Spinal cord (tissue), 10 donors: ENCODE measurements at places on chromosomes 2 and 18. TPM values are rescaled to one million over a fixed set of nuclear protein-coding genes. Genes with fewer than 3 reads are reported as not detected.

G6PC2 gene
- not detected for total RNA-seq

LRATD1 gene
- total RNA-seq: 29.4 TPM

LAMA3 gene
- total RNA-seq: 10.4 TPM

GRCh38 chr2:1848599-1848995 lies 104.3 kb upstream of the PXDN start:
- H3K27me3 ChIP-seq: no peaks in the 10 kb centered on the region
- H3K4me3 ChIP-seq: no peak overlapping the region
- H3K36me3 ChIP-seq: peaks cover 27% of the 10 kb centered on the region
- no peak for DNase-seq
- H3K4me1 ChIP-seq: peaks cover 5% of the 10 kb centered on the region

DNA sequence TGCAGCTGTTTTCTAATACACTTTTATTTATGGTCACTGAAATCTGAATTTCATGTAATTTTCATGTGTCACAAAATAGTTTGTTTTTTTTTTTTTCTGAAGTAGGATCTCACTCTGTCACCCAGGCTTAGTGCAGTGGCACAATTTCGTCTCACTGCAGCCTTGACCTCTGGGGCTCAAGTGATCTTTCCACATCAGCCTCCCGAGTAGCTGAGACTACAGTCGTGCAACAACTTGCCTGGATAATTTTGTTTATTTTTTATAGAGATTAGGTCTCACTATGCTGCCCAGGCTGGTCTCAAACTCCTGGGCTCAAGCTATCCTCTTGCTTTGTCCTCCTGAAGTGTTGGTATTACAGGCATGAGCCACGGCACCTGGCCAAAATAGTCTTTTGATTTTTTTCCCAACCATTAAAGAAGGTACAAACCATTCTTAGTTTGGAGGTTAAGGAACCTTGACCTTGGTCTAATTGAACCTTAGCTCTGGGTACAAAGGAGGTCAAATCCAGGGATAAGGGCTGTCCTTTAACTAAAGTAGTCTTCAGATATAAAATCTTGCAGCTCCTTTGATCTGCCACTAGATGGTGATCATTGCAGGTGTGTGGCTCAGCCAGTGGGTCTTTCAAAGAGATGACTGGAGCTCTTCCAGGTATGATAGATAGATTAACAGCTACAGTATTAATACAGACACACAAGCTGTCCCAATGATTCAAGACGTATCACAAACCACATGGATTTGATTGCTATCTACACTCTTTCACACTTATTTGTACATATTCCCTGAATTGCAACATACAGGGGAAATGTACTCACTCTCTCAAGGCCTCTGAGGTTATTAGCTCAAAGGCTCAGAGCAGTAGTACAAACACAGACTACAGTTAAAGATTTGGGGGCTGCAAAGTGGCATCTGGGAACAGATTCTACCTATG lies 4.7 kb upstream of the KRCC1 start:
- no peak overlapping the region for H3K4me3 ChIP-seq
- H3K27ac ChIP-seq: no peak overlapping the region
- no peaks in the 10 kb centered on the region for H3K27me3 ChIP-seq
- no peak for DNase-seq
- H3K4me1 ChIP-seq: peaks cover 8% of the 10 kb centered on the region

SMYD1 gene
- total RNA-seq: 0.06 TPM

DNA sequence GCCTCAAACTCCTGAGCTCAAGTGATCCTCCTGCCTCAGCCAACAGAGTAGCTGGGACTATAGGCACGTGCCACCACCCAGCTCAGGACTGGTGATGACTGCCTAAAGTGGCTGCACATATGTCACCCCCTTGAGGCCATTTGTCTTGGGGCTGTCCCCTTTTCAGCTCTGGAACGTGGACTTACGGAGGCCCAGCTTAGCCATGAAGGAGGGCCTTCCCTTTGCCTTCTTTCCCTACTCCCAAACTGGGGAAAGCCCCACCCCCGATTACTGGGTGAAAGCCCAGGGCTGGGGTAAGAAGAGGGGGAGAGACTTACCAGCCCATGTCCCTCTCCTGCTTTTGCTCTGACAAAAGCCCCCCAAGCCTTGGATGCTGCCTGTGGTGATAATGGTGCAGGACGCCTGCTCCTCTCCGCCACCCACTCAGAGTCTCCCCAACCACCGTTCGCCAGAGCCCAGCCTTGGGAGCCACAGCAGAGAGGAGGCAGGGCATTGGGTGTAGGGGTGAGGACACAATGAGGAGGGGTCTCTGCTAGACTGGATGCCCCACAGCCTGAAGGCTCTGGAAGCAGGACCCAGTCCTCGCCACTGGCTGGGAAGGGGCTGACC lies 2.5 kb upstream of the DUSP2 start:
- peaks cover 5% of the 10 kb centered on the region for H3K36me3 ChIP-seq
- no peak overlapping the region for H3K27ac ChIP-seq
- no peak overlapping the region for H3K4me3 ChIP-seq
- DNase-seq: no peak
- H3K27me3 ChIP-seq: peaks cover 29% of the 10 kb centered on the region

GRCh38 chr2:118705032-118705431 lies 142.4 kb downstream of the EN1 start:
- H3K36me3 ChIP-seq: no peaks in the 10 kb centered on the region
- DNase-seq: no peak
- H3K27ac ChIP-seq: no peak overlapping the region
- H3K4me3 ChIP-seq: no peak overlapping the region
- no peaks in the 10 kb centered on the region for H3K4me1 ChIP-seq

SIX3 gene
- total RNA-seq: not detected

SCN7A gene
- total RNA-seq: 125 TPM

CD8A gene
- 1.4 TPM for total RNA-seq

DNA sequence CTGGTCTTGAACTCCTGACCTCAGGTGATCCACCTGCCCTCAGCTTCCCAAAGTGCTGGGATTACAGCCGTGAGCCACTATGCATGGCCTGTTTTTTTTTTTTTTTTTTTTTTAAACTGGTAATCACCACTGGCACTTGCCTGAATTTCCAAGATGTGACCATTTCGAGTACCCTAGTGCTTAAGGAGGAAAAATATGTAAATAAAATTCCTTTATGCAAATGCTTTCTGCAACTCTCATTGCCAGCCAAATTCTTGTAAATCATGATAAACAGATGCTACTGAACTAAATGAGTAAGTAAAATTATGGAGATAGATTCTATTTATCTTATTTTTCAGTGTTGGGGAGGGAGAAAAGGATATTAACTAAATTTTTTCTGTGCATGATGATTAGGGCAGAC lies 18.6 kb downstream of the CDCA7 start:
- H3K4me3 ChIP-seq: no peak overlapping the region
- no peaks in the 10 kb centered on the region for H3K27me3 ChIP-seq
- no peak for DNase-seq
- H3K27ac ChIP-seq: no peak overlapping the region
- no peaks in the 10 kb centered on the region for H3K4me1 ChIP-seq
- H3K36me3 ChIP-seq: no peaks in the 10 kb centered on the region

GPR155 gene
- 53.8 TPM for total RNA-seq

DNA sequence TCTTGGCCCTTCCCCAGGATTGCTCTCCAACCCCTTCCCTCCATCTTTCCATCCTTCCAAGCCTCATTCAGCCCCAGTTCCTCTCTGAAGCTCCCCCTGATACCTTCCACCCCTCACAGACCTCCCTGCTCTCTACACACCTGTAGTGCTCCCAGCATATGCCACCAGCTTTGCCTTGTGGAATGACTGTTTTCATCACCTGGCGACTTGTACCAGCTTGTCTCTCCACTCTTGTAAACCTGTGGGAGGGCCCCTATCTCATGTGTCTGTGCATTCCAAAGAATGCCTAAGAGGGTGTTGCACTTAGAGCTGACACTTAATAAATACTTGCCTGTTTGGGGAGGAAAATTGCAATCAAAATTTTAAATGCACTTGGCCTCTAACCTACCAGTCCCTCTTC lies 198.7 kb downstream of the BCL11A start:
- no peak for DNase-seq
- peaks cover 23% of the 10 kb centered on the region for H3K4me1 ChIP-seq
- H3K27ac ChIP-seq: no peak overlapping the region
- H3K4me3 ChIP-seq: no peak overlapping the region
- H3K27me3 ChIP-seq: peaks cover 2% of the 10 kb centered on the region

DNA sequence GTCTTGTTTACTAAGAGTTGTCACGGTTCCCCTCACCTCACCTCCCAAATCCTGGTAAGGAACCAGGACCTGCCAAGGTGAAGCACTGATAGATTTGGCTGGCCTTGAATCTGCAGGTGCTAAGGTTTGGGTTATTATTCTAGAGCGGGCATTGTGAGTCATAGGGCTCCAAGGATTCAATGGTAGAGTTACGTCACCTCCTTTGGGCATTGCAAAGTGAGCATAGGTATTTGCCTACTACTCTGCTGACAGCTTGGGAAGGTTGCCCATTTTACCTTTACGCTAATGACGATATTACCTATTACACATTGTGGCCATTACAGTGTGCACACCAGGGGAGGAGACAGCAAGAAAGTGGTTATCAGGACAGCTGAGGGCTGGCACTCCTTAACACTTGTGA lies 59.3 kb downstream of the SETBP1 start:
- H3K27me3 ChIP-seq: no peaks in the 10 kb centered on the region
- no peak overlapping the region for H3K4me3 ChIP-seq
- no peak overlapping the region for H3K27ac ChIP-seq

DNA sequence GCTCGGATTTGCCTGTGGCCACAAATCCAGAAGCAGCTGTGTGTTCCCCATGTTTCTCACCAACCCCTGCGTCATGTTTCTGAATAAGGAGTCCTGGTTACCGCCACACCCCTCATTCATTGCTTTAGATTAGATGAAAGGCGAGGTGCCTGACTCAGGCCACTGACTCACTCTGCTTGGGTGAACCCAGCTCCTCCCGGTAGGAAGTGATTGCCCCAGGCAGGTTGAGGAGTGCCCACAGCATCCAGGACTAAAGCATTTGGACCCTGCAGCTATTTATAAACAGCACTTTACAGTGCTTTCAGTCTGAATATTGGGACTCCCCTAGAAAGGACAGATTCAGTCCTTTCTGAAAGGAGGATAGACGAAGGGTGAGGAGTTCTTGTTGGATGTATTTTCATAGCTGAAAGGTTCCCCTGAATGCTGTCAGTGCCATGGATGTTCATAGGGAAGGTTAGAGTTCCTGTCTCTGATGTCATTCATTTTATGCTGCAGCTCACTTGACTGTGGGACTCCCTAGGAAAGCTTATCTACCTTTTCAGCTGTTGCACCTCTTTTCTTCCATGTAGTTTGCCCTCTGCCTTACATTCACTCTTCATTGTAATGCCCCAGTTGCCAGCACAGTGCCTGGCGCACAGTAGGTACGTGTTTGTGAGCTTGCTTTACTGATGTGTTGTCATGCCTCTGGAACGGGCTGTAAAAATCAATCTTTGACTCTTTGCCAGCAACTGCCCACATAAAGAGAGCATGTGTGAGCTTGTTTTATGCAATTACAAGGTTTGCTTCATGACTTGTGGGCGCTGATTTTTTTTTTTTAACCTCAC lies 14.9 kb downstream of the ITGA6 start:
- H3K4me1 ChIP-seq: peaks cover 10% of the 10 kb centered on the region
- H3K4me3 ChIP-seq: no peak overlapping the region
- H3K36me3 ChIP-seq: no peaks in the 10 kb centered on the region
- DNase-seq: no peak
- H3K27ac ChIP-seq: no peak overlapping the region
- H3K27me3 ChIP-seq: no peaks in the 10 kb centered on the region

IRS1 gene
- total RNA-seq: 12.4 TPM

DNA sequence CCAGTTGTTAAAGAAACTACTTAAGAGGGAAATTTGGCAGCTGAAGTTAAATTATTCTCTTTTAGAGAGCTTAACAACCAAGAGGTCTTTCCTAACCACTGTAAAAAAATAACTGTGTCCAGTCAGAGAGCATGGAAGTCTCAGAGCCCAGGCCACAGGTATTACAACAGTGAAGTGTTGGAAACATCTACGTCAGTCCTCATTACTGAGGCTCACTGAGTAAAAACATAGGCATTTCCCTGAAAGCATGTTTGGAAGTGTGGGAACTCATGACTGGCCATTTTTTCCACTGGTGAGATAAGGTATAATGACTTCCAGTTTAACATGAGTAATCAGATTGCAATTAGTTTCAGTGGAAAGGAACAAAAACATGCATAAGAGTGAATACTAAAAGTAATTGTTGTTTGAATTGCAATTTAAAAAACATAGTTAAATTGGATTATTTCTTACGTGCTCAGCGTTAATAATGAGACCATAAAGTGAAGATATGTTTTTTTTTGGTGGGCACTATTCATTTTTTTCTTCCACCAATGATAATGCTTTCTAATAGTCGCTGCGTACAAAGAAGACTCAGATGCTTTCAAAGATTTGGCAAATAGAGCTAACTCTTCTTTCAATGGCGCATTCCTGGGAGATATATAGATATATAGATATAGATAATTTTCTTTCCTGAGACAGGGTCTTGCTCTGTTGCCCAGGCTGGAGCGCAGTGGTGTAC lies 60.8 kb downstream of the EFEMP1 start:
- no peaks in the 10 kb centered on the region for H3K27me3 ChIP-seq
- H3K4me1 ChIP-seq: no peaks in the 10 kb centered on the region
- no peak overlapping the region for H3K27ac ChIP-seq
- no peak for DNase-seq
- no peak overlapping the region for H3K4me3 ChIP-seq
- no peaks in the 10 kb centered on the region for H3K36me3 ChIP-seq
